ENCODE measurements at places on chromosomes 4 and X.

GRCh38 chr4:8084712-8085490, 73.7 kb downstream of the ABLIM2 start:
- DNase-seq: no peak

GRCh38 chr4:174255786-174256185, 27.7 kb downstream of the FBXO8 start:
- no peak for DNase-seq

DNA sequence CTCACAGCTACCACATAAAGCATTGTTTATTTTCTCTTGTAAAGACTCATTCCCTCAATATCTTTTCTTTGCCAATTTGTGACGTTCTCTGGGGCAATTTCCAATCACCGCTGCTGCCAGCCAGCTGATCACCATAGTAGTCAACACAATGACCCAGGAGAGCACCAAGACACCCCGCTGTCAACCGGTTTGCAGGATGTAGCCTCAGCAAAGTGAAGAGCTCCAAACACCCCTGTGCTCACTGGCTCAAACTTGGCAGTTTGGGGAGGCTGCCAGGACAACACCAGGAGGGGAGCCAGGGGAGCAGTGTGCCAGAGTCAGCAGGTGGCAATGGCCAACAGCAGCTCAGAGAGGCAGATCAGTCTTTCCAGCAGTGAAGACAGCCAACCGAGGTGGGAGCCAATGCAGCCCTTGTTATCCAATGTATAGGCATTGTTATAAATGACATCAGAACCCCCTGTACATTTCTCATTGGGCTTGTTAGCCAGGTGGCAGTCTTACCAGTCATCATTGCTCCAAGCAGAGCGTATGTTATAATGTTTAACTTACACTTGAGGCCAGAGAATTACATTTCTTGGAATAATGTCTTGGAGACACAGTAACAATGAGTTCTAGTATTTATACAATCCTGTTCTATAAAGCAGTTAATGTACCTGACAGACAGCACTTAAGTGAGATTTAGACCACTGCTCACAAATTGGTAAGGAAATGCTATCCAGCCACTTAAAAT, 274.9 kb upstream of the GK2 start:
- DNase-seq: no peak

GRCh38 chrX:148723551-148723950, 223.1 kb downstream of the AFF2 start:
- DNase-seq: no peak

- peak; percentile 54 for DNase-seq
Observed at GRCh38 chrX:124217304-124218251, 114.9 kb upstream of the TEX13D start.

DNA sequence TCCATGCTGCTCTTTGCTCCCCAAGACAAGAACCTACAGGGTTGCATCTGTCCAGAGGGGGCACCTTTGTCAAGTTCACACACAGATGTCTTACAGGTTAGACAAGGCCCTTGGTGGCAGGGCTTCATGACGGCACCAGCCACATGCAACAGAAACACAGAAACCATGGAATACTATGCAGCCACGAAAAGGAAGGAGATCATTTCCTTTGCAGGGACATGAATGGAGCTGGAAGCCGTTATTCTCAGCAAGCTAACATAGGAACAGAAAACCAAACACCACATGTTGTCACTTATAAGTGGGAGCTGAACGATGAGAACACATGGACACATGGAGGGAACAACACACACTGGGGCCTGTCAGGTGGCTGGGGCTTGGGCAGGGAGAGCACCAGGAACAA, 85.1 kb upstream of the NDP start:
- no peak for DNase-seq

DNA sequence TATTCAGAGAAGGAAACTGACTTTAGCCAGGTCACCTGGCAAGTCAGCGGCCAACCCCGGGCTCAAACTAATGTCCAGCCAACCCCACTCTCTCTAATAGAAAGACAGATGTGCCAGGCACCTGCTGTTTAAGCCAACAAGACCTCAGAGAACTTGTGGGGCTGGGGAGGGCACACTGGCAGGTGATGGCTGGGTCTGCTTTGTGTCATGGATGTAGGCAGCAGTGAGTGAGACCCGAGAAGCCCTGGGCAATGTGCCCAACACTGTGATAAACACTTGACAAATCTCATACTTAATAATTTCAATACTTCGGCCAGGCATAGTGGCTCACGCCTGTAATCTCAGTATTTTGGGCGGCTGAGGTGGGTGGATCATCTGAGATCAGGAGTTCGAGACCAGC, 9.0 kb upstream of the CD99L2 start:
- no peak for DNase-seq

DNA sequence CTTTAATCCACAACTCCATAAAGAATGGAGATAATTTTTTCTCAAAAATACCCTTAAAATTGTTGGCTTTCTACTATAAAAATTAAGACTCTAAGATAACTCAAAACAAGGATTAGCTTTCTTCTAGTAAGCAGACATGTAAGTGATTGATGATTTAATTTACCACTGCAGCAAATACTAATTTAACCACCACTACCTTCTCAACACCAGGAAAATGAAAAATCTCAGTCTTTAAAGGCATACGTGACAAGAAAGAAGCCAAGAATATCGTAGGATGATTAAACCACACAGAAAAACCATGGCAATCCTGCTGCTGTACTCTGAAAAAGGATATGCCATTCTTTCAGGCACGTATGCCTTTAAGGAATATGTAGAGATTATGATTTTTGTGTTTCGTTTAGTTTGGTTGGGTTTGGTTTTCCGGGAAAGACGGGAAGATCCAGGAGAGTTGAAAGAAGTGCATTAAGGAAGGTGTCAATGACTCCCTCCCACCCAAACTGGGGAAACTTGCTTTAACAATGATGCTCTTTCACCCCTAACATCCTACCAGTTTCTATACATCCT, 881 bp downstream of the LRCH2 start:
- DNase-seq: no peak

DNA sequence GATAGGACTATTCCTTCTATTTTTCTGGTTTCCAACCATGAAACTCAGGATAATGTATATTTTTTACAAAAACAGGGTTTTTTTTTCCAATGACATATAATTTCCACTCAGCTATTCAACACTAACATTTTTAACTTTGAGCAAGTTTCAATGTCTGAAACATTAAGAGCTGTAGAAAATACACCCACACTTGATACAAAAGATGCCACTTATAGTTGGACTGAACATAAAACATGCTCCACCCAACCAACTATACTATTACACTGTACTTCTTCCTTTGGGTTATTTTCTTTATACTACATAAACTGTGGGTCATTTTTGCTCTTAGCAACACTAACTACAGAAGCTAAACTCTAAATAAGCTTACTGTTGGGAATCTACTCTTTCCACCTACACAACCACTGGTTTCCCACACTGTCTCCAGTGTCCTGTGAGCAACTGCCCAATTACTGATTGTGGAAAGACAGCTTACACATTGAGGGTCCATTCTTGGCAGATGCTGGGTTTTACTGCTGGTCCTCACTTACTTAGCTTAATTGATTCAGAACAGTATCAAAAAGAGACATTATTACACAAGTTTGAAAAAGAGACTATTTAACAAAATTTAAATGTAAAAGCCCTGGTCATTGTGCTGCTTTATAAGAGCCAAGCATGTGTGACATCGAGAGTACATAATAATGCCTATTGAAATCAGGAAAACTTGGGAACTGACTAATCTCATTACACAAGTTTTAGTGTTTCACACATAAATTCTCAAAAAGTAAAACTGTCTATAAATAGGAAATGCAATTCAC, 6.3 kb downstream of the AMMECR1 start:
- DNase-seq: no peak

GRCh38 chrX:16528620-16529019, 121.3 kb upstream of the S100G start:
- DNase-seq: peak; percentile 0

- DNase-seq: no peak
Observed at GRCh38 chr4:65344278-65344825, 325.9 kb downstream of the EPHA5 start.

All from activated CD4-positive, alpha-beta T cell treated with anti-CD3 and anti-CD28 coated beads, Interleukin-2, amount 50 U/mL, for 4 hours (primary cell).